ENCODE measurements at places on chromosomes 13 and 19.

GRCh38 chr19:43476606-43477005, 11.2 kb upstream of the LYPD3 start:
- DNase-seq: no peak

- no peak for DNase-seq
Measured at GRCh38 chr19:55275851-55276719, 3.8 kb downstream of the HSPBP1 start.

DNA sequence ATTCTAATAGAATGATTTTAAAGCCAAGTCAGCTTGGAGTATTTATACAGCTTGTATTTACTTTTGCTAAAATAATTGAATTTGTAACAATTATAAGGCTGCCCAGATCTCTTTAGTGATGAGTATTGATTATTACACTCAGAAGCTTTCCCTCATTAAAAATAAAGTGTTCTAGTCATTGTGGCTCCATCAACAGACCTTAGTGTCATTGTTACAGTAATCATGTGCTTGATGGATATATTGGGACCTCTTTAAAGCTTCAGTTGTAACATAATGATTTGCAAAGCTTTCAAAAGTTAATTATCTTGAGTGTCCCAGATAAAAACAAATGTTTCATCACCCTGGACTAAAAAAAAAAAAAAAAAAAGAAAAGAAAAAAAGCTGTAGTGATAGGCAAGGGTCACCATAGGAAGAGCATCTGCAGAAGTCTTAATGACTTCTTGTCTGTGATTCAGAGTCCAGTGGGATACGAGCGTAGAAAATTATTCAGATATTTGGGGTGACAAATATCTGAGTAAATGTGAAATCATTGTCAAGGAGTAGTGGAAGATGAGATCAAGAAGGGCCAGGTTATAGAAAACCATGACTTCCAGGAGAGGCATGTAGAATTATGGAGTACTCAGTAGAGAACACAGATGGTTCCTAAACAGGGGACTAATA, 369.6 kb downstream of the DCT start:
- no peak for DNase-seq

DNA sequence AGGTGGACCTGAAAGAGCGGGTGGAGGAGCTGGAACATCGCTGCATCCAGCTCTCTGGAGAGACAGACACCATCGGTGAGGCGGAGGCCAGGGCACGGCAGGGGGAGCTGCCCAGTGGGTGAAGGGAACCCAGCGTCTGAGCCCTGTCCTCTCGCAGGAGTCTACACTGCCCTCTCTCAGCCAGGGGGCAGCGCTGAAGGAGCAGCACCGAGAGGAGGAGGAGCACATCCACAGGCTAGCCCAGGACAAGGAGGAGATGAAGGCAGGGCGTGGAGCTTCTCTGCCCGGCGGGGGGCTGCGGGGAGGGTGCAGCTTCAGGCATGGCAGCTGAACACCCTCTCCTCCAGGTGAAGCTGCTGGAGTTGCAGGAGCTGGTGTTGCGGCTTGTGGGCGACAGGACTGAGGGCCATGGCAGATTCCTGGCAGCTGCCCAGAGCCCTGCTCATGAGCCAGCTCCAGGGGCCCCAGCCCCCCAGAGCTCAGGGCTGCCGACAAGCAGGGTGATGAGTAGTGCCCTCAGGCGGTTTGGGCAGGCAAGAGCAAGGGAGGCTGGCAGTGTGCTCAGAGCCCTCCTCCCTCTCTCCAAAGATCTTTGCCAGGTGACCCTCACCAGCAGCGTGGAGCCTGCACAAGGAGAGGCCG, 31.4 kb upstream of the ZNF492 start:
- DNase-seq: no peak

- DNase-seq: no peak
Measured at GRCh38 chr13:30179597-30180276, 127.6 kb downstream of the KATNAL1 start.

DNA sequence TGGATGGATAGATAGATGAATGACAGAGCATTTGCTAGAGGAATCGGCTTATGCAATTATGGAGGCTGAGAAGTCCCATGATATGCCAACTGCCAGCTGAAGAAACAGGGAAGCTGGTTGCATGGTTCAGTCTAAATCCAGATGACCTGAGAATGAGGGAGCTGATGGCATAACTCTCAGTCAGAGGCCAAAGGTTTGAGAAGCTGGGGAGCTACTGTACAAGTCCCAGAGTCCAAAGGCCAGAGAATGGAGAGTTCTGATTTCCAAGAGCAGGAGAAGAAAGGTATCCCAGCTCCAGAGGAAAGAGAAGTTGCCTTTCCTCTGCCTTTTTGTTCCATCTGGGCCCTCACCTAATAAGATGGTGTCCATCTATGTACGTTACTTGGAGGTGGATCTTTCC, 108.3 kb downstream of the CDK8 start:
- DNase-seq: no peak

DNA sequence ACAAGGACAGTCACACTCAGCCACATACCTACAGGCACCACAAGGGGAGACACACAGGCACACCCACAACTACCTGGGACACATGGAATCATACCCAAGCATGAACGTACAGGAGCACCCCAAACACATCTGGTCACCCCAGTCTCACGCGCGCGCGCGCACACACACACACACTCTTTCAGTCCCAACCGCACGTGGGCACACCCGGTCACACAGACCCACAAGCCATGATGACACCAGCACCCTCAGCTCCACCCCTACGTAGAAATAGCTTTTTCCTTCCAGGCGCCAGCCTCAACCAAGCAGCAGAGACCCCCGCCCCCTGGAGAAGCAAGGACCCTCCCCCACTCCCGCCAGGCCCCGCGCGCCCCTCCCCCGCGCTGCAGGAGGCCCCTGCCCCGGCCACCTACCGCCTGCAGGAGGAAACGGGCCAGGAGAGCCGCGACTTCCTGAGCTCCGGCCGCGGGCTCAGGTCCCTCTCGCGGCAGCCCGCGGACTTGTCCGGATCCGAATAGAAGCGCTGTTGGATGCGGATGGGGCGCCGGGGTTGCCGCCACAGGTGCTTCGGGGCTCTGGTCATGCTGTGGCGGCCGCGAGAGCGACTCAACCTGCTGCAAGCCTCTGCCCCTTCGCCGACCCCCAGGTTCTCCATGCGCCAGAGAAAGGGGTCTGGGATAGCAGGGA, 6.4 kb upstream of the PDE4C start:
- DNase-seq: no peak

All from GF-D8 (cell line).